ENCODE measurements at places on chromosomes 2 and 18.

- DNase-seq = no peak
These were observed 103.9 kb upstream of the HS6ST1 start for GRCh38 chr2:128422571-128422970.

GRCh38 chr2:8491296-8492027 lies 190.4 kb upstream of the ID2 start:
- no peak for DNase-seq

- no peak for DNase-seq
These were observed 69.9 kb downstream of the CTAGE1 start for GRCh38 chr18:22347606-22348511.

GRCh38 chr2:33131749-33132148 lies 185.0 kb downstream of the LTBP1 start:
- DNase-seq = no peak

- no peak for DNase-seq
These were observed 539.5 kb downstream of the RNF144A start for GRCh38 chr2:7456762-7457161.

DNA sequence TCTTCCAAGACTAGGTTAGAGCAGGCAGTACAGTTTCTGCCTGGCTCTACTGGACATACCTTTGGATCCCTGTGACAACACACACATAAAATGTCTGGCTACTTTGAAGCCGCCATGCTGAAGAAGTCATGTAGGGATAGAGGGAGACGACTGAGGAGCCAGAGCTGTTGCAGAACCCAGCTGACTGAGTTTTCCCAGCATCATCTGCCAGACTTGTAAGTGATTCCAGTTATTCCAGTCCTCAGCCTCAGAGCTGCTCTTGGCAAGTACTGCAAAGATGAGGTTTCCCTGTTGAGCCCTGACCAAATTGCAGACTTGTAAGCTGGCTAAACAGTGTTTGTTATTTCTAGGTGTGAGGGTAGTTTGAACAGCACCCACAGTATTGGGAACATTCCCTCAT lies 31.5 kb upstream of the TSPYL6 start:
- DNase-seq = no peak

DNA sequence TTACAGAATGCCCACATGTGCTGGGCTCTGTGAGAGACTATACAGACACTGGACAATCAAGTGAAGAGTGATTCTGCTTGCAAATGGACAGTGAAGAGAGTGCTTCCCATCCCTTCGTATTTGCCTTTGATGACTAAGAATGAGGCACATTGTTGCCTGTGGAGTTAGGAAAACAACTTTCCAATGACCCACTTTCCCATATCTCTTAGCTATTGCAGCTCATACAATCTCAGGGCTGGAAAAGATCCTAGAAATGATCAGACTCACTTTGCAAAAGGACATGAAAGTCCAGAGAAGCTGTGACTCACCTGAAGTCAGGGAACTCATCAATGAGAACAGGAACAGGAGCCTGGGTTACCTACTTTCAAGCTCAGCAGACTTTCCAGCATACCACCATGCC lies 440.5 kb upstream of the TCF4 start:
- DNase-seq = no peak
